MCF 10A (cell line): ENCODE measurements at places on chromosomes 2 and 18. TPM values are rescaled to one million over a fixed set of nuclear protein-coding genes. Genes with fewer than 3 reads are reported as not detected.
A peak's percentile ranks its signal among the peaks of the same experiment; 100 is the strongest.

DNA sequence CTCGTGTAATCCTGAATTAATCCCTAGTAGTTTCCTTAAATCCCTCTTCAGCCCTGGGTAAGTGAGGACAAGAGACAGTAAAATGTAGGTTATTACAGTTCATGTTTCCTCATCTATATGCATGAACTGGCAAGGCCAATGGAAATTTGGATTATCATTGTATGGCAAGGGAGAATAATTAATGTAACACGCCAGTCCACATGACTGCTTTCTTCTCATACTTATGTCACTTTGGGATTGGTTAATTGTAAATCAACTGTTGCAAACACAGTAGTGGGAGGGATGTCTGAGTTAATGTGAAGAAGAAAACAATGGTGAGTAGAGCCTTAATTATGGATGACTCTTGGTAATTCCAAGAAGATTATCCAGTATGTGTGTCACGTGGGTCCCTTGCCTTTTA is 1.7 kb upstream of the SERPINB7 start:
- no peak for DNase-seq
- H3K36me3 ChIP-seq, result no peaks in the 10 kb centered on the region
- H3K4me1 ChIP-seq, result peaks cover 43% of the 10 kb centered on the region
- no peaks in the 10 kb centered on the region for H3K27me3 ChIP-seq

GRCh38 chr2:128753800-128754199 is 435.1 kb upstream of the HS6ST1 start:
- H3K36me3 ChIP-seq, result peaks cover 4% of the 10 kb centered on the region
- H3K27ac ChIP-seq, result no peak overlapping the region
- H3K4me1 ChIP-seq, result peaks cover 5% of the 10 kb centered on the region
- DNase-seq, result no peak
- no peak overlapping the region for H3K4me3 ChIP-seq

DNA sequence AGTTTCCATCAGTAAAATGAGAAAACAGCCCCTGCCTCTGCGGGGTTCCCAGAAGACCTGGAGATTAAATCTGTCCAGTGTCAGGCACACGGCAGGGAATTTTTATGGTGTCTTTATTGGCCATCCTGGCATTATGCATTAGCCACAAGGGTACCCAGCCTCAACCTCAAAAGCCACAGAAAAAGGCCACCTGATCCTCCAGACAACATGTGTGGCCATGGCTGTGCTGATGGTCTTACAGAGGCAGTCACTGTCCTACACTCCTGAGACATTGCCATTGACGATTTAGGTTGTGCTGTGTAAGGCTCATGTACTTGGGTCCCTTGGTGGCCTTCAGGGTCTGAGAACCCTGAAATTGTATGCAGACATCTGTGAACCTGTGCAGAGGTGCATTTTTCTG is 115.6 kb downstream of the SMAD7 start:
- H3K27me3 ChIP-seq, result no peaks in the 10 kb centered on the region
- peaks cover 62% of the 10 kb centered on the region for H3K4me1 ChIP-seq
- peak overlapping the region; percentile 67 for H3K4me3 ChIP-seq
- peaks cover 14% of the 10 kb centered on the region for H3K36me3 ChIP-seq
- H3K27ac ChIP-seq, result peak overlapping the region; percentile 85

The APLF gene
- total RNA-seq, result 4.0 TPM in 2 replicates

GRCh38 chr2:238703053-238703415 is 144.9 kb upstream of the TWIST2 start:
- no peak overlapping the region for H3K27ac ChIP-seq
- DNase-seq, result no peak
- no peaks in the 10 kb centered on the region for H3K36me3 ChIP-seq
- H3K4me3 ChIP-seq, result no peak overlapping the region
- no peaks in the 10 kb centered on the region for H3K27me3 ChIP-seq

DNA sequence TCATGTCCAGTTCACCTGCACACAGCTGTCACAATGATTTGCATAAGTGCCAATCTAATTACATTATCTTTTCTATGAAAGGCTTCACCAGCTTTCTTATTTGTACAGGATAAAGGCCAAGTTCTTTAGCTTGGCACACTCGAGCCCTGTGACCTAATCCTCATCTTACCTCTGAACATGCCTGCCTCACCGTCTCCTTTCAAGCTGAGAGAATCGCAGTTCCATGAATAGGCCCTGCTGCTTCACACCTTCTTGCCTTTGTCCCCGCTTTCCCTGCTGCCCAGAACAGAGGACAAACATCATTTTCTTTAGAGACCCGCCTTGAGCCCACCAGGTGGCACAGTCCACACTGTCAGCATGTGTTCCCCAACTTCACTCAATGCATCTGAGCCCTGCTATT is 1094.7 kb downstream of the BCL11A start:
- no peaks in the 10 kb centered on the region for H3K27me3 ChIP-seq
- DNase-seq, result no peak
- no peak overlapping the region for H3K4me3 ChIP-seq
- no peaks in the 10 kb centered on the region for H3K4me1 ChIP-seq
- H3K36me3 ChIP-seq, result no peaks in the 10 kb centered on the region

The ZSCAN30 gene
- 20.5 and 30.1 TPM in 2 replicates for total RNA-seq

The PKDCC gene
- total RNA-seq, result 0.49 and 0.96 TPM in 2 replicates

The IHH gene
- total RNA-seq, result not detected in 2 replicates

The GAL3ST2 gene
- total RNA-seq, result 0.37 TPM in 1 of 2 replicates, not detected in the other
